Tibial nerve (tissue), 4 donors: ENCODE measurements at places on chromosomes 1 and 21. TPM values are rescaled to one million over a fixed set of nuclear protein-coding genes. Genes with fewer than 3 reads are reported as not detected.
A peak's percentile ranks its signal among the peaks of the same experiment; 100 is the strongest.

DNA sequence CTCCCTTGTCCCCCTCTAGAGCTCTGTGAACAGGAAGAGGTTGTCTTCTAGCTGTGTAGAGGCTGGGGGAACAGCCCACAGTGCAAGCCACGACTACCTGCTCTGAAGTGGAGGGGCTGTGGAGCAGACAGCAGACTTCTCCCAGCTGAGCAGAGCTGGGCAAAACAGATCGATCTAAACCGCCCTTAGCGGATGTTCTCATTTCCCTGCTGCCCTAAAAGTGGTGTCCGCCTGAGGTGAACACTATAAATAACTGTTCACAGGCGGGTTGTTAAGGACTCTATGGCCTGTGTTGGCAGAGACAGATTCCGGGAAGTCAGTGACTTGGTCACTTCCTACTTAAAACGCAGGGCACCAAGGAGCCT is 203.2 kb downstream of the RHOU start:
- peaks cover 43% of the 10 kb centered on the region for H3K4me1 ChIP-seq
- DNase-seq = no peak
- no peaks in the 10 kb centered on the region for H3K36me3 ChIP-seq
- H3K27ac ChIP-seq = no peak overlapping the region
- H3K4me3 ChIP-seq = no peak overlapping the region
- no peaks in the 10 kb centered on the region for H3K27me3 ChIP-seq

GJB3 gene
- not detected for total RNA-seq

- DNase-seq = no peak
- no peak overlapping the region for H3K27ac ChIP-seq
- H3K4me1 ChIP-seq = no peaks in the 10 kb centered on the region
These were observed 18.6 kb upstream of the PRKAA2 start for GRCh38 chr1:56626546-56626945.

DNA sequence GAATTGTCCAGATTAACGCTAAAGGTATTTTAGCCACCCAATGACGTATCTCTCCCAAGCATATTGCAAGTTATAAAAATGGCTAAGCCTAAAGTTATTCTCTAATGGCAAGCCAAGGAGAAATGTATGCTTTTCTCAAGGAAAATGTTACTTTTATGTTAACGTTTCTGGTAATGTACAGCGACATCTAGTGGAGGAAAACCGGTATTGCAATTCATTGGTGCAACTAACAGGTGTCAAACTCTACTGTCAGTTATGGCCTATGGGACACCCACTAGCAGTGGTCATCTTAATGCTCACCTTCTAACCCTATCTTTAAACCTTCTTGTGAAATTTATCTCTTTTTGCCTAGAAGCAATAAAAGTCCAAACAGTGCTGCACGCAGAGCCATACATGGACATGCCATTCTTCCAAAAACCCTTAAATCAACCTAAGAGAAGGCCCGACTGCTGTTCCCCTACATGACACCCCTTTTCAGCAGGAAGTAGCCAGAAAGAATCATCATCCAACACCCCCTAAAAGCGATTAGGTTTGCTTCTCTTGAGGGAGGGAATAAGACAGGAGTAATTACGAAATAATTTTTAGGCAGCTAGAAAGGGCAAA is 68.7 kb upstream of the LRIF1 start:
- H3K27me3 ChIP-seq = no peaks in the 10 kb centered on the region
- H3K4me3 ChIP-seq = no peak overlapping the region
- no peak overlapping the region for H3K27ac ChIP-seq
- DNase-seq = no peak
- H3K36me3 ChIP-seq = no peaks in the 10 kb centered on the region
- H3K4me1 ChIP-seq = no peaks in the 10 kb centered on the region

DNA sequence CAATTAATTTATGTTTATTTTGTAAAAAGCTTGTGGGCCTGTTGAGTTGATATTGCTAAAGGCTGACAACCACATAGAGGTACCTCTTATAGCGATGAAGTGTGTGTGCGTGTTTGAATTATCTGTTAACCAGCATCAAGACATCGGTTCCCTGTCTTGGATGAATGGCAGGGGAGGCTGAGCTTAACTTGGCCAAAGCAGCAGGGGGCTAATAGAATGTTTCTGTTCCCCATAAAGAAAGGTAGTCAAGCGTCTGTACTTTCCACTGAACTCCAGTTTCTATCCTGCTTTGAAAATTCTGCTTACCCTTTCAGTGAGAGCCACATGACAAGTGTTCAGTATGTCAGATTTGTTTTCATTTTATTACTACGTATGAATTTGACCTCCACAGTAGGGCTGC is 63.0 kb downstream of the ROR1 start:
- H3K4me3 ChIP-seq = no peak overlapping the region
- no peak overlapping the region for H3K27ac ChIP-seq
- H3K4me1 ChIP-seq = no peaks in the 10 kb centered on the region
- H3K27me3 ChIP-seq = no peaks in the 10 kb centered on the region
- H3K36me3 ChIP-seq = no peaks in the 10 kb centered on the region
- DNase-seq = no peak

GRCh38 chr1:15430787-15431570 is 7.3 kb upstream of the CTRC start:
- no peak overlapping the region for H3K4me3 ChIP-seq
- peak; percentile 82 for DNase-seq
- H3K27me3 ChIP-seq = no peaks in the 10 kb centered on the region
- no peaks in the 10 kb centered on the region for H3K36me3 ChIP-seq
- H3K4me1 ChIP-seq = peaks cover 4% of the 10 kb centered on the region
- H3K27ac ChIP-seq = no peak overlapping the region

FCRLB gene
- 4.7 TPM for total RNA-seq

IL19 gene
- total RNA-seq = not detected

DNA sequence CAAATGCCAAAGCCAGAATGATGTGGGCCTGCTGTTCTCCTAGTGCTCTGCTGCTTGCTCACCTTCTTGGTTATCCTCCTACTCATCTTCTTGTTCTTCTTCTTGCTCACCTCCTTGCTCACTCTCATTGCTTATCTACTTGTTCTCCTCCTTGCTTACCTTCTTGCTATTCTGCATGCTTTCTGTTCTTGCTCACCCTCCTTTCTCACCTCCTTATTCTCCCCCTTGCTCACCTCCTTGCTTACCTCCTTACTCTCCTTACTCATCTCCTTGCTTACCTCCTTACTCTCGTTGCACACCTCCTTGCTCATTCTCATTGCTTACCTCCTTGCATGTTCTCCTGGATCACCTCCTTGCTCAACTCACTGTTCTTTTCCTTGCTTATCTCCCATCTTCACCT is at the start of gene OR14I1:
Gene OR14I1, minus strand, starts transcription at position 53 of the 400 bp plus-strand sequence.
- DNase-seq = no peak
- no peaks in the 10 kb centered on the region for H3K36me3 ChIP-seq
- no peak within 1 kb of the TSS for H3K4me3 ChIP-seq
- H3K27ac ChIP-seq = no peak within 1 kb of the TSS

DNA sequence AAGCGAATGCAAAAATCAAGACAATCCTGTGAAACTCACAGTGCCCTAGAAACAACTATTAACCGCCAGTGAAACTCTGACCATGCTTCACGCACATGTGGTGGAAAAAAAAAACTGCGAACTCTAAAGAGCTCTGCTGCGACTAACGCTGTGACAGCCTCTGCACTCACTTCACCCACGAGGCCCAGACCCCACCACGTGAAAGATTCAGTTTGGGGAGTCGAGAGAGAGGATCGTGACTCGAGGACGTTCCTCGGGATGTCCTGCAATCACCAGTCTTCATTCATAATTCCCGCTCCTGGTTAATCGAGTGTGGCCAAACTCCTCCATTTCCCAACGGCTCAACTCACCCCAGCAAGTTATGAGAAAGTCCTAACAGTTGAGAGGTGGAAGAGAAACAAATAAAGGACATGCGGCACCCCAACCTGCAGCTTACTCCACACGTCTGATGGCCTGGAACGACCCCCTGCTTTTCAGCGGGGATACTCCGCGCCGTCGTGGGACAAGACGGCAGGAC is 1.1 kb downstream of the SERBP1 start:
- H3K4me3 ChIP-seq = peak overlapping the region; percentile 83
- H3K27ac ChIP-seq = peak overlapping the region; percentile 88
- DNase-seq = peak; percentile 14
- H3K36me3 ChIP-seq = peaks cover 21% of the 10 kb centered on the region
- no peaks in the 10 kb centered on the region for H3K27me3 ChIP-seq

- H3K27me3 ChIP-seq = no peaks in the 10 kb centered on the region
- no peaks in the 10 kb centered on the region for H3K4me1 ChIP-seq
- H3K4me3 ChIP-seq = no peak overlapping the region
- no peak overlapping the region for H3K27ac ChIP-seq
These were observed 50.1 kb downstream of the AK4 start for GRCh38 chr1:65198096-65198495.

- H3K36me3 ChIP-seq = no peaks in the 10 kb centered on the region
- peaks cover 21% of the 10 kb centered on the region for H3K27me3 ChIP-seq
- no peak overlapping the region for H3K27ac ChIP-seq
These were observed 83.5 kb upstream of the ACTRT2 start for GRCh38 chr1:2937805-2938204.

- no peaks in the 10 kb centered on the region for H3K27me3 ChIP-seq
- DNase-seq = no peak
- no peaks in the 10 kb centered on the region for H3K36me3 ChIP-seq
- no peaks in the 10 kb centered on the region for H3K4me1 ChIP-seq
These were observed 145.1 kb downstream of the NPHP4 start for GRCh38 chr1:5847013-5847659.

DNA sequence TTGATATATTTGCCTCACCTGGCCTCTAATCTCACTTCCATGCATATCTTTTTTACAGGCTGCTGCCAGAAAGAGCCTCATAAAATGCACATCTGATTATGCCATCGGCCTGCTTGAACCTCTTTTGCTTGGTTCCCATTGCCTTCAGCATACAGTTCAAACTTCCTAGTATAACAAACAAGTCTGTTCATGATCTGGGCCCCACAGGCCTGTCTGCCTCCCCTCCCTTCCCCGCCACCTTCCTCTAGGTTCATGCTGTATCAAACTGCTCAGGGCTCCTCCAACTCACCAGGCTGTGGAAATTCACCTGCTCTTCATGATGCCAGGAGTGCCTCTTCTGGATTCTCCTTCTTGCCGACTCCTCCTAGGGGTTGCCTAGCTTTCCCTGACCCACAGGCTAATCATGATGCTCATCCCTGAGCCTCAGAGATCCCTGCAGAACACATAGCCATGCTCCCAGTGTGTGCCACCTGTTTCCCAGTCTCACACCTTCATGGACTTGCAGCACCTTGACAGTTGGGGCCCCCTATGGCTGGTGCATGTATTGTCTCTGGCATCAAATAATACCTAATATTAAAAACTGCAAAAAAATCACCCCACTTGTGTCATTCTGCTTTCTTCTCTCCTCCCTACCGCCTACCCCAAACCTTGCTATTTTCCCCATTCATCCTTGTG is 33.7 kb upstream of the CD2 start:
- H3K27ac ChIP-seq = no peak overlapping the region
- no peaks in the 10 kb centered on the region for H3K4me1 ChIP-seq
- no peaks in the 10 kb centered on the region for H3K36me3 ChIP-seq
- no peak for DNase-seq
- H3K4me3 ChIP-seq = no peak overlapping the region

DNA sequence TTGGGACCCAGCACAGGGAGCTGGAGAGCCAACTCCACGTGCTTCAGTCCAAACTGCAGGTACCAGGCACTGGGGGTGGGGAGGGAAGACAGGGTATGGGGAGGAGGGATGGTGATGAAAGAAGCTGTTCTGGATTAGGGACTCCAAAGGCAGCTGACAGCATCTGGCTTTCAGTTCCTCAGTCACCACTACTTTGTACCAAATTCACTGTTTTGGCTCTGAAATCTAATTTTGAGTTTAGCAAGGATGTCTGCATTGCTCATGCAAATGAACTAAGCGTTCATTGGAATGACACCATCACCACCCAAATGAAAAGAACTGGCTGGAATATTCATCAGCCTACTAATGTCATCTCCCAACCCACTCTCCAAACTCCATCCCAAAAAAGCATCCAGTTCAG is 8.7 kb downstream of the C1orf74 start:
- DNase-seq = no peak
- peaks cover 9% of the 10 kb centered on the region for H3K36me3 ChIP-seq
- no peak overlapping the region for H3K27ac ChIP-seq

DNA sequence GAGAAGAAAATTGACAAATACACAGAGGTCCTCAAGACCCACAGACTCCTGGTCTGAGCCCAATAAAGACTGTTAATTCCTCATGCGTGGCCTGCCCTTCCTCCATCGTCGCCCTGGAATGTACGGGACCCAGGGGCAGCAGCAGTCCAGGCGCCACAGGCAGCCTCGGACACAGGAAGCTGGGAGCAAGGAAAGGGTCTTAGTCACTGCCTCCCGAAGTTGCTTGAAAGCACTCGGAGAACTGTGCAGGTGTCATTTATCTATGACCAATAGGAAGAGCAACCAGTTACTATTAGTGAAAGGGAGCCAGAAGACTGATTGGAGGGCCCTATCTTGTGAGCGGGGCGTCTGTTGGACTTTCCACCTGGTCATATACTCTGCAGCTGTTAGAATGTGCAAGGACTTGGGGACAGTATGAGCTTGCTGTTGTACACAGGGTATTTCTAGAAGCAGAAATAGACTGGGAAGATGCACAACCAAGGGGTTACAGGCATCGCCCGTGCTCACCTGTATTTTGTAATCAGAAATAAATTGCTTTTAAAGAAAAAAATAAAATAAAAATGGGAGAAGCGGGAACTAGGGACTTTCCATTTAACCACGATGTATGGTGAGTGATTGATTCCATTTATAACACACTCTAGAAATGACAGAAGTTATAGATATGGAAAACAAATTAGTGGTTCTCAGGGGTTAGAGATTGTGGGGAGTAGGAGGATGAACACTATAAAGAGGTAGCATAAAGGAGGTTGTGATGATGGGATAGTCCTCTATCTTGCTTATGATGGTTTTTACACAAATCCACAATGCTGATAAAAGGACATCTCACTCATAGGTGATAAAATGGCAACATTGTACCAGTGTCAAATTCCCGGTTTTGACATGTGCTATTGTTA is 244.7 kb downstream of the MRPL39 start:
- DNase-seq = no peak
- H3K27ac ChIP-seq = no peak overlapping the region
- H3K27me3 ChIP-seq = no peaks in the 10 kb centered on the region
- no peaks in the 10 kb centered on the region for H3K36me3 ChIP-seq
- H3K4me1 ChIP-seq = no peaks in the 10 kb centered on the region

DNAI4 gene
- total RNA-seq = 18.9 TPM

GRCh38 chr1:84573481-84573966 is 716 bp downstream of the CTBS start:
- H3K4me3 ChIP-seq = peak overlapping the region; percentile 63
- H3K27ac ChIP-seq = peak overlapping the region; percentile 96
- H3K4me1 ChIP-seq = peaks cover 29% of the 10 kb centered on the region
- no peaks in the 10 kb centered on the region for H3K27me3 ChIP-seq
- peaks cover 19% of the 10 kb centered on the region for H3K36me3 ChIP-seq
- no peak for DNase-seq

GRCh38 chr1:43274804-43275180 is 5.0 kb downstream of the TMEM125 start:
- no peaks in the 10 kb centered on the region for H3K36me3 ChIP-seq
- no peaks in the 10 kb centered on the region for H3K27me3 ChIP-seq
- H3K4me3 ChIP-seq = no peak overlapping the region
- no peak for DNase-seq

C4BPA gene
- total RNA-seq = not detected

GRCh38 chr1:3483801-3484444 is 29.5 kb downstream of the ARHGEF16 start:
- DNase-seq = no peak
- no peaks in the 10 kb centered on the region for H3K4me1 ChIP-seq
- H3K27me3 ChIP-seq = no peaks in the 10 kb centered on the region
